ENCODE measurements at places on chromosomes 5 and 9.

- no peak for DNase-seq
Measured at GRCh38 chr5:38731461-38731860, 114.4 kb upstream of the OSMR start.

DNA sequence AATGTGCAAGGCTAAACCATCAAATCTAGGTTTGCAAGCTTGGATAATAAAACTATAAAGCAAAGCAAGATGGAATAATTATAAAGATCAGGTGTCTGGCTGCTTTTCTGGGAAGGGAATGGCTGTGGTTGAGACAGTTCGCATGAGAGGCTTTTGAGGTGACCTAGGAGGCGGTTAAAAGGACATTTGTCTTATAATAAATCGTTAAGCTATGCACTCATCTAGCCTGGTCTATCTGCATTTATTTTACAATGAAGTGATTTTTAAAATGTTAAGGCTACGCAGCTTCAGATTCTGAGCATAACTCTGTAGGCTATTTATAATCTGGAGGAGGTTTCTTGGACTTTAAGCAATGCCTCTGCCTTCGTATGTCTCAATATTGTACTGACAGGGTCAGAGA lies 29.4 kb upstream of the MAN2A1 start:
- no peak for DNase-seq

GRCh38 chr5:134130239-134130945 lies 15.9 kb downstream of the TCF7 start:
- no peak for DNase-seq

- no peak for DNase-seq
Measured at GRCh38 chr5:81963544-81963943, 8.3 kb upstream of the ATG10 start.

GRCh38 chr9:127344368-127345000 lies 52.5 kb upstream of the SLC2A8 start:
- no peak for DNase-seq
